Stimulated activated CD8-positive, alpha-beta memory T cell treated with anti-CD3 and anti-CD28 coated beads, Interleukin-7, amount 100 ng/mL, for 4 hours (primary cell): ENCODE measurements at places on chromosomes 4 and X.

DNA sequence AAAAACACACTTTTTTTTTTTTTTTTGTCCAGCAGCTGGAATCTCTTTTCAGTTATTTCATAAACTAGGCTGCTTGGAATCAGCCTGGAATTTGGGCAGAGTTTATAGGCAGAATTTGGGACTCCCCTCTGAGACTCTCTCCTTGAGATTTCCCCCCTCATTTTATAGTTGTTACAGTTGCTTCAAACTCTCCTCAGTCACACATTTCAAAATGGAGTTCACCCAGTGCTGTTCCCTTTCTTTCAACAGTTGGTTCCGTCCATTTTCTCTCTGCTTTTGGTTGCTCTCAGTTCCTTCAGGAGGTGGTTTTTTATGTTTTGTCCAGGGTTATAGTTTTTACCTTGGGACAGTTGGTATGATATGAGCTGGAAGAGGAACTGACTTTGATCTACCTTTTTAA lies 27.5 kb downstream of the NSD2 start:
- DNase-seq: no peak

GRCh38 chr4:127781300-127782024 lies 660 bp upstream of the HSPA4L start:
- no peak for DNase-seq

GRCh38 chr4:180578175-180578574 lies 1665.0 kb upstream of the TENM3 start:
- no peak for DNase-seq

DNA sequence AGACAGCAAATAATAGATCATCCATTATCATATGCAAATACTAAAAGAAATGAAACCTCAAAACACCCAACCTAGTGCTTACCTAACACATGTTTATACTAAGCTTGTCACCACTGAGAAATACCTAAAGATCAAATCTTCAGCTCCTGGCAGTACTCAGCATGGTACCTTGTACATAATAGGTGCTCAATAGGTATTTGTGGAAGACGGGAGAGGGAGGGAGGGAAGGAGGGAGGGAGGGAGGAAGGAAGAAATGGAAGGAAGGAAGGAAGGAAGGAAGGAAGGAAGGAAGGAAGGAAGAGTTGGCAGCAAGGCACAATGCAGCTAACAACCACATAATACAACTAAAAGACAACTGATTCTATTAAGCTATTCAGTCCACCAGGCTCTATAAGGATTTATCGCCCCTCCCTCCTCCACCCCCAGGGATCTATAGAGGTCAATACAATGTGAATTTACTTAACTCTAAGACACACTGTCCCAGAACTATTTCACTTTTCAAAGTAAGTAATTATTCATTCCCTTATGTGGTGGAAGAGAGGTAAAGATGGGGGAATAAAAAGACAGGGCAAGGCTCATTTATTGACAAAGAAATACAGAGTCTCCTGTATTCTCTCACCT lies 328.9 kb downstream of the PAPSS1 start:
- DNase-seq: no peak

- DNase-seq: no peak
These were observed 8.5 kb upstream of the PTTG2 start for GRCh38 chr4:37951461-37952352.

DNA sequence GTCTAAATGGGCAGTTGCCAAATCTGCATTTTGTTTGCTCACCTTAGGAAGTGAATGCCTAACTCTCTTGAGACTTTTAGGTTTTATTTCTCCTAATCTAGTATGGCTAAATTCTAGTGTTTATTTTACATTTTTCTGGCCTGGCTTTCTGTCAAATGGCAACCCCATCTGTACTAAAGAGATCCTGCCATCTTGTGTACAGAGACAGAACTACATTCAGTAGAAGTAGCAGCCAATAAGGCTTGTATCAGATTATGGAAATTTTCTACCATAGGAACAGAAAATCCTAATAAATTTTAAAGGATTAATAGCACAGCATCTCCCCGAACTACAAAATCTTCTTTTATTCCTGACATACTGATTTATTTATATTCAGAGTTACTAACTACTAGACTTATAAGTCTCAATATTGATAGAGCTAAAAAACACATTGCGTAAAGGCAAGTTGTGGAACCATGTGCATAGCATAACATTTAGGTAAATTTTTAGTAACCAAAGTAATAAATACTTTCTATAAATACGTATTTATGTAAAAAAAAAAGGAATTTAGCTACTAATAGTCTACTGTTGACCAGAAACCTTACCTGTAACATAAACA lies 45.5 kb downstream of the TMEM144 start:
- no peak for DNase-seq

DNA sequence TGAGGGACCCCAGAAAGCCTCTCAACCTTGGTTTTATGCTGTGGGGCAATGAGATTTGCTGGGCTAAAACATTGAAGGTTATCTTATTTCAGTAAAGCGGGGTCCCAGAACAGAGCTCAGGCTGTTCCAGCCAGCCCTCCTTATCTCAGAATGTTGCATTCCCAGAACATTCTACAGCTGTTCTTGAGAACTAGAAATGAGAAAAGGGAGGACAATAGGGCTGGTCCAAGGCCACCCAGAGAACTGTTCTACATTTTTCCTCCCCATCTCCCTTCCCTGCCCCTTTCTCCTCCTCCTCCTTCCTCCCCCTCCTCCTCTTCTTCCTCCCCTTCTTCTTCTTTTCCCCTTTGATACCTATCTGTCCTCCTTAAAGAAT lies 70.4 kb upstream of the SLC7A11 start:
- DNase-seq: no peak

DNA sequence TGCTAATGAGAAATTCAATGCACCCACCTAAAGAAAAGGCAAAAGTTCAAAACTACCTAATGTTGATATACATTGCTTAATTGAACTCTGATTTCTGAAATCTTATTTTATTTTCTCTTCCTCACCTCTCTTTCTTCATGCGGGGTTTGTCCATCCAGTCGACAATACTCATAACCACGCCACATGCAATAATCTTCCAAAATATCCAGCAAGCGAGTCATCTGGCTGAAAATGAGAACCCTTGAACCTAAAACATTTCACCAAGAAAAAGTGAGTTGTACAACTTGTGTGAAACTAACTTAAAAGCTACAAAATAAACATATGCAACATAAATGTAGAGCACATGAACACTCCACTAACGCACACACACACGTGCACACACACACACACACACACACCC lies 26.7 kb downstream of the SMARCA1 start:
- DNase-seq: no peak

- no peak for DNase-seq
These were observed 11.3 kb upstream of the COX18 start for GRCh38 chr4:73080789-73081188.

DNA sequence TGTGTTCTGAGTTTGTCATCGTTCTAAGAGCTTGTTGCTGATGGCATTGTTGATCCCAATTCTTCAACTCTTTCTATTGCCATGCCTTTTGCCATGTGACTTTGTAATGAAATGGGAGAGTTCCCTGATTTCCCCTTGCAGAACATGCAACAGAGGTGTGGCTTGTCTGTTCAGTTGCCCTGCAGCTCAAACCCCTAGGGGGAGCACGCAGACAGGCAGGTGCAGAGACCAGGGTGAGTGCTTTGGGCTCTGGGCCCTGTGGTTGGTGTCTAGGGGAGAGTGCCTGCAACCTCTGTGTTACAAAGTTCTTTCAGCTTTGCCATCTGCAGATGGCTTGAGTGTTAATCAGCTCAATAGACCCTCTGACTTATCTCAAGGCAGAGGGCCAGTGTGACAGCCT lies 332.7 kb downstream of the MID1IP1 start:
- no peak for DNase-seq

DNA sequence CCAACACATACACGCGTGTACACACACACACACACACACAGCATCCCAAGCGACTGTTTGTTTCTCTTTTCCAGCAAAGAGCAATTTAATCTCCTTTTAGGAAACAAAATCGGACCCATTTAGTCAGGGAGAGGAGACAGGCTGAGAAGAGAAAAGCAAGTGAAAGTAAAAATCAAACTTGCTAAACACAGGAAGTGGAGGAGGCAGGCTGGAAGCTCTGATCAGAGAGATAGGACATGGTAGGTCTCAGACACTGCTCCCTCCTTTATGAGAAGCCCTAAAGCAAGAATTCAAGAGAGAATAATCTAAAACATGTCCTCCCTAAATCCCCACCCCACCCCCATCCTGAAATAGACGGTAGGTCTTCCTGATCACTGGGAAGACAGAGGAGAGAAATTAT lies 62.3 kb downstream of the GPC3 start:
- no peak for DNase-seq

- no peak for DNase-seq
These were observed 252.6 kb upstream of the MAD2L1 start for GRCh38 chr4:120319046-120319767.

DNA sequence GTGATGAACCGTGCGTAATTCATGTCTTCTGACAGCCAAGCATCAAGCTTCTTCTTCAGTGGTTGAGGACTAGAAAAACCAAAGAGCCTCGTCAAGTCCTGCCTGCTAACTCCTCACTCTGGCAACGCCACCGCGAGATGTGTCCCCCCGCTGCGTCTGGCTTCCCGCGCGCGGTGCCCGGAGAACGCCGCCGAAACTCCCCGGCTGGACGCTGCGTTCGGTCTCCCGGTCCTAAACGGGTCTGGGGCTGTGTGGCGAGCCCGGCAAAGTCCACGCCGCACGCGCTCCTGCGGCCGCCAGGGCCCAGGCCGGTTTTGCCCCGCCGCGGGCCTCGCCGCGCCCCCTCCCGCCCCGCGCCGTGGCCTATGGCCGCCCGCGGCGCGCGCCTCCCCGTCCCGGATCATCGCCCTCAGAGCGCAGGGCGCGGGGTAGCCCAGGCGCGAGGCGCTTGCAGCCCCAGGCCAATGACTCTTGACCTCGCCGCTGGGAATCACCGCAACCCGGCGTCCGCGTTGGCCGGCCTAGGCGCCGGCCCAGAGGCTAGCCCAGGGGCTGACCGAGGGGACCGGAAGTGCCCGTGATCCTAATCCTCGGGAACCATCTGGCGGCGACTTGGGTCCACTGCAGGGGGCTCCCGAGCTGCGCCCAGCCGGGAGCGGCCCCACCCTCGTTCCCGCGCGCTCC lies at the start of gene AADAT:
TSS of gene AADAT (minus strand) at position 289 of the 684 bp plus-strand sequence. CDS start at position 23, 266 bp downstream.
- DNase-seq: no peak

GRCh38 chrX:69101683-69102251 lies 63.5 kb downstream of the PJA1 start:
- DNase-seq: no peak

- no peak for DNase-seq
These were observed 123.3 kb downstream of the KDM6A start for GRCh38 chrX:44996277-44996676.

- DNase-seq: no peak
These were observed 51.3 kb downstream of the RGS12 start for GRCh38 chr4:3344104-3344503.

- no peak for DNase-seq
These were observed 1.4 kb upstream of the SMR3A start for GRCh38 chr4:70359115-70359661.

DNA sequence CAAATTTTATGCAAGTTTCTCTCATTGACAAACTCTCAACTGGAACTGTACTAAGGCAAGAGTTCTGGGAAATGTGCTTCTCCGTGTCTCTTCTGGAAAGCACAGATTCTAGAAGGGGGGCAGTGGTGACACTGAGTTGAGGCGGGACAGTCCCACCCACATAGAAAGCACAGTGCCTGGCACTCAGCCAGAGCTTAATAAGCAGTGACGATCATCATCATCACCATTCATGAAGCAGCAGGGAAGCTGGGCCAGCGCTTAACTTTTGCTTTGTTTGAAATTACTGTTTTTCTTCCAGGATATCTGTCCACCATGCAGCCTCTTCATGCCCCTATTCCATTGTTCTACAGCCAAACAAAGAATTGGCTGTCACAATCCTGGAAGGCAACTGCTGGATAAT lies 60.3 kb downstream of the BEND2 start:
- DNase-seq: no peak
